ENCODE measurements at places on chromosomes 4 and X.

DNA sequence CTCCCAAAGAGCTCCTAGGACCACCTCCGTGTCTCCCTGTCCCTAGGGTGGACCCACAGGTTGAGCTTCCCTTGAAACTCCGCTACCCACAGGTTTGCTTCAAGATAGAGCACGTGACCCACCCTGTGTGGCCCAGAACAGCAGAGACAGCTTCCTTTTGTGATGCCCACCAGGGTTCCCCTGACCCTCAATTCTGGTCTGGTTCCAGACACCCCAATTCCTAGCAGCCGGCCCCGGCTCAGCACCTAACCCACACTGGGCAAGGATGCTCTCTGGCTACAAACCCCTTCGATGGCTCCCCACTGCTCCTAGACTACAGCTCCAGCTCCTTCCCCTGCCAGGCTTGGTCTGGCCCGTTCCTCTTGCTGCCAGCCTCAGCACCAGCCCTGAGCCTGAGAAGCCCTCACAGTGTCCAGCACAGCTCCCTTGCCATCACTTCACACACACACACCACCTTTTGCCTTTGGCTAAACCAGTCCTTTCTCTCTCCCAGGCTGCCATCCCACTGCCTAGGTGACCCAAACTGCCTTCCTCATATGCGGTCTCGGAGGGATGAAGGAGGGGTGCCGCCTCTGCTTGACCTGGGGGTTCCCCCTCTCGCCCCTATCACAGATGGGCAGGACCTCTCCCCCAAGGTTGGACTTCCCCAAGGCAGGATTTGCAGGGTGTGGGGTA is 6.2 kb downstream of the PNCK start:
- DNase-seq, result no peak

DNA sequence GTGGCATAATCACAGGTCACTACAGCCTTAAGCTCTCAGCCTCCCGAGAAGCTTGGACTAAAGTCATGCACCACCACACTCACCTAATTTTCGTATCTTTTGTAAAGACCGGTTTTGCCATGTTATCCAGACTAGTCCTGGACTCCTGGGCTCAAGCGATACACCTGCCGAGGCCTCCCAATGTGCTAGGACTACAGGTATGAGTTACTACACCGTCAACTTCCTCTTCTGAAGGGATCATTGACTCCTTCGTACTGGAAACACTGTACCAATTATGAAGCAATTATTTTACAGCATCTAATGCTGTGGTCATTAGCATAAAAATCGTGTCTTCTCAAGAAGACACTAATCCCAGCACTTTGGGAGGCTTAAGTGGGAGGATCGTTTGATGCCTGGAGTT is 35.2 kb downstream of the PDS5A start:
- DNase-seq, result no peak

- DNase-seq, result no peak
These were observed 40.9 kb upstream of the PRDM8 start for GRCh38 chr4:80156410-80156809.

DNA sequence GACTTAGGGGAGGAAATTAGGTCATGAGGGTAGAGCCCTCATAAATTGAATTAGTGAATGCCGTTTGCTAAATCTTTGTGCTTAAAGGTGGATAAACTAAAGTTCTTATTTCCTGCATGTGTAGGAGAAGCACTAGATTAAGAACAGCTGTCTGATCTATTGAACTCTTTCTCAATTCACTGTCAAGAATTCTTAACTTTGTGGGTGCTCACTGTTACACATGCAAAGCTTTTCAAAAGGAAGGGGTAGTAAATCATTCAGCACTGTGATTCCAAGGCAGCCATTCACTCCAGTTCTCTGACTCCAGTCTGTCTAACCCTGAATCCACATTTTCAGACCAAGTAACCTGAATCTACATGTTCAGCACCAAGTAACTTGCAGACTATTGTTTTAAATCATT is 1520.1 kb downstream of the PCDH18 start:
- no peak for DNase-seq

- no peak for DNase-seq
These were observed 18.0 kb downstream of the FAM9A start for GRCh38 chrX:8783097-8783713.

DNA sequence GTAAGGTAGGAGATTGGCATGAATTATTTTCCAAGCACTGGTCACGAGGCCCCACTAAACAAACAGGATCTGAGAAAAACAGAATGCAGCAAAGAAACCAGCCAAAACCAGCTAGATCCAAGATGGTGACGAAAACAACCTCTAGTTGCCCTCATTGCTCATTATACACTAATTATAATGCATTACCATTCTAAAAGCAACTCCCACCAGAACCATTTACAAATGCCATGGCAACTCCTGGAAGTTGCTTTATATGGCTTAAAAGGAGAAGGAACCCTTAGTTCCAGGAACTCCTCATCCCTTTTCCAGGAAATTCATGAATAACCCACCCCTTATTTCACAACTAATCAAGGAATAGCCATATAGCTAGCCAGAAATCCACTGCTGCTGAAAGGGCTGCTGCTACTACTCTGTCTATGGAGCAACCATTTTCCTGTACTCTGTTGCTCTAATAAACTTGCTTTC is 69.3 kb downstream of the ABCB7 start:
- no peak for DNase-seq

- no peak for DNase-seq
These were observed 241.2 kb downstream of the ANK2 start for GRCh38 chr4:113290666-113291065.

- no peak for DNase-seq
These were observed 10.3 kb downstream of the CPLX1 start for GRCh38 chr4:815464-816146.

GRCh38 chr4:84420608-84421007 is 78.5 kb downstream of the NKX6-1 start:
- DNase-seq, result no peak

DNA sequence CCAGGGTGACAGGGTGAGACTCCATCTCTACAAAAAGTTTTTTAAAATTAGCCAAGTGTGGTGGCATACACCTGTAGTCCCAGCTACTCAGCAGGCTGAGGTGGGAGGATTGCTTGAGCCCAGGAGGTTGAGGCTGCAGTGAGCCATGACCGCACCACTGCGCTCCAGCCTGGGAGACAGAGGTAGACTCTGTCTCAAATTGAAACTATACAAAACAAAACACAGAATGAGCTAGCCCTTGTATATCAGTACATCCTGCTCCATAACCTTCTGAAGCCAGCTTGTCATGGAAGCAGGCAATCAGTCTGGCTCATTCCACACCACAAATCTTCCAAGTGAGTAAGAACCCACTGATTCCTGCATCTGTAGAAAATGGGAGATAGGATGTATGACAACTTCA is 49.0 kb downstream of the CD99L2 start:
- DNase-seq, result no peak

DNA sequence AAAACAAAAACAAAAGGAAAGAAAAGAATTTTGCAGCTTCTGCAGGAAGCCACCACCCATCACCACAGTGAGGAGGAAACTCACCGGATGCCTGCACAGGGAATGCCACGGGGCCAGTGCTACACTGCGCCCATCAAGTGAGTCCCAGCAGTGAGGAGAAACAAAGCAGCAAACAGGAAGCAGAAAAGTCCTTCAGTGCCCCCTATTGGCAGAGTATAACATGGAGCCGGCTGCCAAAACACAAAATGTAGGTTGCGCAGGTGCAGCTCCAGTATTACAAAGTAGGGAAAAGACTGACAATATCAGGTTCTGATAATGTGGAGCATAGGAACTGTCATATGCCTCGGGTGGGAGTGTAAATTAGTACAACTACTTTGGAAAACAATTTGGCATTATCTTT is 23.3 kb upstream of the SCML2 start:
- peak; percentile 34 for DNase-seq

DNA sequence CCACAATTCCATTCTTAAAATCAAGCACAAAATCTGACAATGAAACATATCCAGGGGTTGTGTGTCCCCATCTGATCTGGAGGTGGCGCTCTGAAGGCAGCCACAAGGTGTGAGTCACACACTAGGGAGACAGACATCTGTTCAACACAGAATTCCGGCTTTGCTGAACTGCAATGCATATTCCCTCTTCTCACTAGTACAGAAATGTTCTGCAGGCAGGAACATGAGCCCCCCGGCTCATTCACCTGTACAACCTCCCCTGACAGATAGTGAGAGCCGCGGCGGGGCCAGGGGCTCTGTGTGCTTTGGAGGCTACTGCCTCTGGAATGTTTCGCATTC is 41.9 kb downstream of the WDR1 start:
- DNase-seq, result no peak

- no peak for DNase-seq
These were observed 649 bp upstream of the VBP1 start for GRCh38 chrX:155215443-155216178.

DNA sequence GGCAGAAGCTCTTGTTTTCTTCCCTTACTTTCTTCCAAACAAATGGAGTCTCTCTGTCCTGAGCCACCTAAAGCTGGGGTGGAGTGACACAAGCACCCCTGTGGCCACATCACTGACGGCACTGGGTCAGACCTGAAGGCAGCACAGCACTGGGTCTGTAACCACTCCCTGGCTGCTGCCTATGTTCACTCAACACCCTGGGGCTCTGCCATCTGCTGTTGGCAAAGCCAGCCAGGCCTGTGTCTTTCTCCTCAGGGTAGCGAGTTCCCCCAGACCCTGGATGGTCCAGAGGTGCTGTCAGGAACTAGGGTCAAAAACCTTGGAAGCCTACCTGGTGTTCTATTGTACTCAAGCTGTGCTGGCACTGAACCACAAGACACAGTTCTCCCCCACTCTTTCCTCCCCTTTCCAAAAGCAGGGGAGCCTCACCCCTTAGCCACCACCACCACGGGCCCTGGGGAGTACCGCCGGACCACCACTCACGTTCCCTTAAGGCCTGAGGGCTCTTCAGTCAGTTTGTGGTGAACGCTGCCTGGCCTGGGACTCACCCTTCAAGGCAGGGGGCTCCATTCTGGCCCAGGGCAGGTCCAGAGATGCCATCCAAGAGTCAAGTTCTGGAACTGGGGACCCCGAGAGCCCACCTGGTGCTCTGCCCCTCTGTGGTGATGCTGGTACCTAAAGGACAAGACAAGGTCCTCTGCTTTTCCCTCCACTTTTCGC is 31.5 kb downstream of the TMEM271 start:
- DNase-seq, result no peak

DNA sequence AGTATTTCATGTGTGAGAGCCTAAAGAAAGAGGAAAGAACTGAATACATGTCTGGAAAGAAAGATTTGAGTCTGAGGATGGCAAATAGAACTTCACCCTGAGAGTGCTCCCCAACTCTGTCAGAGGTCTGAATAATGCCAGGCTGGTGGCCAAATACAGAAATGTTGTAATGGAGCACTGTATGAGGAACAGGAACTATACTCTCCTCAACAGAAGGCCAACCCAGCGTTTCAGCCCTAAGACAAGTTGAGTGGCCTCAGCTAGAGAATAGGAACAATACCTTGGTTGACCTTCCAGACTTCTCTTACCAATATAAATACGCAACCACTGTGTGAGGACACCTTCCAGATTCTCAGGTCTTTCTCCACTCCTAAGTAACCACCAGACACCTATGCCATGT is 94.5 kb upstream of the STIM2 start:
- no peak for DNase-seq

- DNase-seq, result no peak
These were observed 7.3 kb downstream of the MAEA start for GRCh38 chr4:1297023-1297395.

GRCh38 chr4:184284742-184285141 is 67.1 kb upstream of the ENPP6 start:
- no peak for DNase-seq

GRCh38 chrX:115571712-115572111 is 10.7 kb downstream of the PLS3 start:
- no peak for DNase-seq

DNA sequence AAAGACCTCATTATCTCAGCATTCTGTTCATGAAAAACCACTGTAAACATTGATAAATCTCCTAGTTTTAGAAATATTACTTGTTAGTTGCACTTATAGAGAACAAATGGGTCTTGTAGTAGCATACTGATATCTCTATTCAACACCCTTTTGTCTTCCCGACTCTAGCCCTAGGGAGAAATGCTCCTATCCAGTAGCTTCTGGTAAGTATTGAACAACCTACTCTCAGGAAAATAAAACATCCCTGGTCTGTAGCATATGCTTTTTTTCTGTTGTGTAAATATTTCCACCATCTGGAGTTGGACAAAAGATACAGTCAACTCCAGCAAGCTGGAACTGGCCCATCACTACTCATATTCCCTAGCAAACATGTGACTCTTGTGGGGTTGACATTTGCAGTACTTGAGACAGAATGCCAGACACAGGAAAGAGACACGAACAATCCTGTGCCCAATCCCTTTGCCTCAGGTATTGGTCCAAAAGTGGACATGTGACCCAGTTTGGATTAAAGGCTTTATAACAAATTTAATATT is 188.2 kb downstream of the GC start:
- no peak for DNase-seq

DNA sequence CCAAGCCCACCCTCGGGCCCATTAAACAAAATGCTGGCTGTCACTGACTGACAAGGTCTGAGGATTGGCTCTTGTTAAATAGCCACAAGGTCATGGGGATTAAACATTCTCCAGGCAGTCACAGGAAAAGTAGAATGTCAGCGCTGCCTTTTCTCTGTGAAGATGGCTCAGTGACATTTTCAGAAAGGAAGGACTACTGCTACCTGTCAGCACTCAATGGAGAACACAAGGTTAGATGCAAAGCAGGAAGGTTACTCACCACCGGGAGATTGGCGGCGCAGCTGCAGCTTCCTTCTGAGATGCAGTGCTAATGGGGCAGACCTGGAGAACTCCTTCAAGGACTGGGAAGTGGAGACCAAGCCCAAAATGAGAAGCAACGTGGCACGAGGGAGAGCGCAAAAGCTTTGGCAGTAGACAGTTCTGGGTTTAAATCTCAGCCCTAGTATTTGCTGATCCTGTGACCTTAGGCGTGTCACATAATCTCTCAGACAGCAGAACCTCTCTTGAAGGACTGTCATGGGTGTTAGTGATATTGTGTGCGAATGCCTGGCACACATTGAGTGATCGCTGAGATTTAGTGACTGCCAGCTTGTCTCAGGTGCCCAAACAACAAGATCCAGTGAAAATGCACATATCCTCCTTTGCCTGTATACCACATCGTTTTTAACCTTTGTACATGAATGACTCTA is 213.1 kb upstream of the BOD1L1 start:
- DNase-seq, result no peak

DNA sequence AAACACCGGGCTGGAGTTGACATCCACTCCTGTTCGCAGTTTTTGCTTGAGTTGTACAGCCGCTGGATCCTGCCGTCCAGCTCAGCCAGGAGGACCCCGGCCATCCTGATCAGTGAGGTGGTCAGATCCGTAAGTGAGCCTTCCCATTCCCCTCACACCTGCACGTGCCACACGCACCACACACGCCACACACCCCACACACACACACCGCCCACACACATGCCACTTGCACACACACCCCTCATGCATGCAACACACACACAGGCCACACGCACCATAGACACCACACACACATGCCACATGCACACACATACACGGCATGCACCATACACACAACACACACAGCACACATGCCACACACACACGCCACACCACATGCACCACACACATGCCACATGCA is 20.1 kb upstream of the MSANTD1 start:
- DNase-seq, result no peak

DNA sequence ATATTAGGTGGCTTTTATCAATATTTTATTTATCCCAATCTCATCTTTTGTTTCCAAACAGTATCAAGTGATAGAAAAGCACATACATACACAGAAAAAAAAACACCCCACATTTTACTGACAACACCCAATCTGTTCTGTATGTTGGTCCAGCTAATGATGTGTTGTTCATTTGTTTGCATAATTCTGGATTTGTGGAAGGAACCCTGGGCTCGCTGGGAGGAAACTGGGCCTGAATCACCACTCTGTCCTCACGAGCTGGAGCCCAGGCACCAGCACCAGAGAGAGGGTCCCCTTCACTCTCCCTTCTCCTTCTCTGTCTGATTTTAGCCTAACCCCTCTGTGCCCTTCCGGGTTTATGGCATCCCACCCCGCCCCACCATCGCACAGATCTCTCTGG is 79.8 kb downstream of the PSAPL1 start:
- no peak for DNase-seq

All from liver (tissue), 10 donors.